NCI-H524 treated with DMSO at 0.1 percent for 48 hours (cell line): ENCODE measurements at places on chromosomes 1 and 21.

GRCh38 chr21:32048353-32048752 lies 175.5 kb downstream of the HUNK start:
- DNase-seq: no peak

GRCh38 chr1:41430582-41430981 lies 53.9 kb downstream of the EDN2 start:
- no peak for DNase-seq

- no peak for DNase-seq
Measured at GRCh38 chr1:160576884-160577283, 2.4 kb downstream of the CD84 start.

DNA sequence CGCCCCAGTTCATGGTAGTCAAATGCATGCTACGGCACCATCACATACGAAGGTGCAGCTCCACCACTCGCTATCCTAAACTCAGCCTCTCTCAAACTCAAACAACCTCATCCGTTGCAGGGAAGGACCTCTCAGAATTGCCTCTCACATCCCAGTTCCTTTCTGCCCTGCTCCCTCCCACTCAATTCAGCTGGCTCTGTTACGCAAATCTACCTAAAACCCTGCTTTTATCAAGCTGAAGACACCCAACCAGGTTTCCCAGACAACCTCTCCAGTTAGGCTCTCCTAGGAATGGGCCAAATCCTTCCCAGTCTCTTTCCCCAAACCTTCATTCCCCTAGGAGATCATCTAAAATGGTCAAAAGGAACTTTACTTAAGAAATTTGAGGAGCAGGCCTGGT lies 62.9 kb downstream of the CLSTN1 start:
- no peak for DNase-seq

- no peak for DNase-seq
Measured at GRCh38 chr1:172719066-172719627, 60.2 kb downstream of the FASLG start.

- DNase-seq: no peak
Measured at GRCh38 chr1:93874025-93874651, 4.9 kb downstream of the DNTTIP2 start.
